AG08395 (cell line): ENCODE measurements at places on chromosomes 7 and 10.

GRCh38 chr7:27083646-27084045, 12.2 kb downstream of the HOXA1 start:
- DNase-seq, result no peak

- DNase-seq, result no peak
Measured at GRCh38 chr7:108860615-108861014, 290.9 kb downstream of the DNAJB9 start.

GRCh38 chr7:93036149-93036640, 81.6 kb downstream of the SAMD9 start:
- DNase-seq, result no peak

DNA sequence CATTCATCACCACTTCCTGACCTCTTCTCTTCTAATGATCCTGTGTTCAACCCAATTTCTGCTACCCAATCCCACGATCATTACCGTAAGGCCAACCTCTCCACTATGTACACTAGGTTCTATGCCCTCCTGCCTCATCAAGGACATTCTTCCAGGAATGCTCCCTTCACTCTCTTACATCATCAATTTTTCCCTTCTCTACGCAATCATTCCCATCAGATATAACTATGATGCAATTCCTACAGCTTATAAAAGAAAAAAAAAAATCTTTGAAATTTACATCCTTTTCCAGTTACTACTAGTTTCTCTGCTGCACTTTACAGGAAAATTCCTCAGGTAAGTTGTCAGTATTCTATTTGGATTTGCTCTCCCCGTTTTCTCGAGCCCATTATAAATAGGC, 30.8 kb upstream of the GPR22 start:
- no peak for DNase-seq

DNA sequence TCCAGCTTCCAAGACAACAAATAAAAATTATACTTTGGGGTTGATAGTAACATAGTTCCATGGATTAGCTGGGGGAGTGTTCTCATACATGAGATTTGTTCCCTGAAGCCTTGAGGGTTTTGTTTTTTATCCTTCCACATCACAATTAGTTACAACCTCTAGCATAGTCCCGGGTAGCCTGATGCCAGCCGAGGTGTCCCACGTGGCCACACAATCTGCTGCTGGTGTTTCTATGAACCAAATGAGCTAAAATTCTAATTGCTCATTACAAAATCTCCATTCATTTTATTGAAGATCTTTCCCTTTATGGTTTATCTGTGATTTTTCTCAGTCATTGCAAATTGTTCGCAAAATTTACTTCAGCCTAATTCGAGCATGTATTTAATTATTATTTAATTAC, 84.7 kb downstream of the CACNA2D1 start:
- DNase-seq, result no peak
